ENCODE measurements at places on chromosomes 5 and 9.

DNA sequence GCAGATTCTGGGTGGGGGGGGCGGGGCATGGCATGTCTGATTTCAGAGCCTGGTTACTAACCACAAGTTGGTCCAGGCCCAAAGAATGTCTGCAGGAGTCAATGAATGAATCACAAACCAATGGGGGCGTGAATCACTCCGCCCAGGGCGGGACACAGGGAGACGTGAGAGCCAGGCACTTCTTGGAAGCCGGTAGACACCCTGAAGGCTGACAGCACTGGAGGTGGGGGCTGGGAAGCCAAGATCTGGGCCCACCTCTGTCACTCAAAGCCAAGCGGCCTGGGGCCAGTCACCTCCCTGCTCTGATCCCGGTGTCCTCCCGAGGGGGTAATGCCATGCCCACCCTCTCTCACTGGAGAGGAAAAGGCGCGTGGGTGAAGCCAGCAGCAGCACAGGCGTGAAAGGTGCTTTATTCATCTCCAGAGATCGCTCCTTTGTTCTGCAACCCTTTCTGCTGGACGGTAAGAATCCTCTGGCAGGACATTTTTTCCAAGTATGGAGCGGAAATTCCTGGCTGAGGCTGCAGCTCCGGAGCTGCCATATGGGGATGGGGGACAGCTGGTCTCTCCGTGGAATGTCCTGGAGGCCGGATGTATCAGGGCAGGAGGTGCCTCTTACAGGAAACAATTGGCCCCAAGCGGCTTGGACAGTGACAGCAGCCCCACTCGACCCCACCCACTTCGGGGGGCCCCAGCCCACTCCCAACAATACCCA lies 85.0 kb downstream of the STK10 start:
- DNase-seq = no peak

DNA sequence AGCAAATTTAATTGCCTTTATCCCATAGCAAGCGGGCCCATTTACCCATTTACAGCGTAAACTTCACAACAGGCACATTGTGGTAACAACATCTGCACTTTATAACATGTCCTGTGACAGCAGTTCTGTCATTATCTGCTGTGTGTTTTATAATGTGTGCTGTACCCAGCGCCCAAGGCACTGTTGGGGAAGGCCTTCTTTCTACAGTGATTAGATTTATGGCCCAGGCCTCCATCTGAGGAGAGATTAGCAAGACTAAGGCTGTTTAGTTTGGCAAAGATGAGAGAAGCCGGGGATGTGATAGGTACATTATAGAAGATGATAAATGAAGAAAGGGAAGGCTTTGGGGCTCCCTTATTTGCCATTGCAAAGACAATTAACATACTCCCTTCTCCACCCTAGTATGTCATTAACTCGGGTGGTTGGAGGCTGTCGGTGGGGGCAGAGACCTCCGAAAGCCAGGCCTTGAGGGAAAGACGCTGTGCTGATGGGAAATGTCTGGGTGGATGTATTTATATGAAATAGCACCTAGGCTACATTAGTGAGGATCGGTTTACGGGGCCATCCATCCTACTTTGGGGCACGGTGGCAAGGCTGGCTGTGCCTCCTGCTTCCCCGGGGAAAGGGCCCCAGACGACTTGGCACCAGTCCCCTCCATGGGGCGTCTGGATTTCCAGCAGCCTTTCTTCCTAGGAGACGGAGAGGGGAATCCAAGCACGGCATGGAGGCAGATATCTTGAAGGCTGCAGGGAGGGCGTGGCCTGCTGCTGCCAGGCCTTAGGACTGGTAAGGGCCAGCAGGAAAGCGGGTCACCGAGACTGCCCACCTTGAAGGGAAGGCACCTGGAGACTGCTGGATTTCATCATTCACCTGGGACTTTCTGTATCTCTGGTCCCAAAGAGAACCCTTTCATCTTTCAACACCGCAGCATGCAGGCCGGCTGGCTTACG lies 64.3 kb upstream of the PTCH1 start:
- DNase-seq = no peak

DNA sequence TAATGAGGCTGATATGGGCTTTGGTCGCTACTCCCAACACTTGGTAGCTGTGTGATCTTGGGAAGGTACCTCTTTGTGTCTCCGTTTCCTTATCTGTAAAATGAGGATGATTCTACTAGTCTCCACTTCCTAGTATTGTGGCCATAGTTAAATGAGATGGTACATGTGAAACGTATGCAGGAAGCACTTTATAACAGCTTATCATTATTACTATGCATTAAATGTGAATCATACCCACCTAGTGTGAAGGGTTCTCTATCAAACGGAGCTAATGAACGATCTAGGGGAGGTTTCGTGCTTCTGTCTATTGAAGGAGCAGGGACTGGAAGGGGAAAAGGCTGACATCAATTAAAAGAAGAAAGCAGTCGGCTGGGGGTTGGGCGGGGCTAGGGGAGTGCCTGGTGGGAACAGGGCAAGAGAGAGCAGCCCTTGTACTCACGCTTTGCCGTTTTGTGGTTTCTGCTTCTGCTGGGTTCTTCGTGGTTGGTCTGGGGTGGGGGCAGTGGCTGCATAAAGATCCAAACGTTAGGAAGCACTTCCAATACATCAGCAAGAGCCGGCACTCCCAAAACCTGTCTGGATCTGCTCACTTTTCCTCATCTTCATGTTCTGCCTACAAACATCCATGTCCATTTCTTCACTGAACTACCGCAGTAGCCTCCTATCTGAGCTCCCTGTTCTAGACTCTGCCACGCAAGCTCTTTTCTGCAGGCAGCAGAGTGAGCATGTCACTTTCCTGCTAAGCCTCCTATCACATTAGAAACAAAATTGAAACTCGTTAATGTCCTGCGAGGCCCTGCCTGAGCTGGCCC lies 30.8 kb downstream of the LCP2 start:
- DNase-seq = no peak

GRCh38 chr5:57111993-57112392 lies 61.9 kb upstream of the GPBP1 start:
- DNase-seq = no peak

- DNase-seq = no peak
Measured at GRCh38 chr9:6214434-6214833, 1.2 kb upstream of the IL33 start.

DNA sequence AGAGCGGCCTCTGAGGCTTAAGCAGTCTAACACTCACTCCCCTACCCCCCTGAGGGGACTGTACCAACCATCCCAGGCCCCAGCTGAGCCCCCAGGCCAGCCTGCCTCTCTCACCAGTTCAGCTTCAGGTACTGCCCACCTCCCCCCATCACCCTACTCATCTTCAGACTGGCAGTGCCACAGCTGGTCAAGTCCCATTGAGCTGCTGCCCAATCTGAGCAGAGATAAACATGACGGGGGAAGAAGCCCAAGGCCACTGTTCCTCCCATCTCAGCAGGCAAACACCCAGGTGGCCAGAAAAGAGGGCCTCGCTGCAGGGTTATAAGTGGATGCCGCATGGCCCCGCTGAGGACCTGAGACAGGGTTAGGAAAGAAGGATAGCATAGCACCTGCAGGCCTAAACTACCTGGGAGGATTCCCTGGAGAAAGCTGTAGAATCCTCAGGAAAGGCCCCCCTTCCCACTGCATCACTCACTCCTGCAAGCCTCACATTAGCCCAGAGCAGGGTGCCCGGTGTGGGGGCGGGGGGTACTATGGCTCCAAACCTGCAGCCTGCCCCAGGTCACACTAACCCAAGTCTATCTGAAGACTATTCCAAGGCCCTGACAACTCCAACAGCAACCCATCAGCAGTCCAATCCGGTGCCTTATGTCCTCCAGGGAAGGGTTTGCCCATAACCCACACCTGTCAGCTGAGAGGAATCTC lies 3.6 kb downstream of the B4GALT1 start:
- DNase-seq = no peak

DNA sequence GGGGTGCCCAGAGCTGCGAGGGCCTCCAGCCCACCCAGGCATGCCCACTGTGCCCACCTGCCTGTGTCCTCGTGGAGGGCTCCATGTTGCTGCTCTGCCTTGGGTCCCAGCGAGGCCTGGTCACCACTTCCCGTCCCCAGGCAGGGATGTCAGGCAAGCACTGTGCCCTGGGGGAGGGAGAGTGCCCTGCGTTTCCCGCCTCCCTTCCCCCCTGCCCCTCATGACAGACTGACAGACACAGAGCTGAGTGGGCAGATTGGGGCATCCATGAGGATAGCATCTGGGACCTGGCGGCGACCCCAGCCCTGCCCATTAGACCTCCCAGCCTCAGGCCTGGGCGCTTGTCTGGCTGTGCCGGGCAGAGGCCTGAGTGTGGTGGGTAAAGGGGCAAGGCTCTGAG lies 56.9 kb downstream of the KCNT1 start:
- no peak for DNase-seq

DNA sequence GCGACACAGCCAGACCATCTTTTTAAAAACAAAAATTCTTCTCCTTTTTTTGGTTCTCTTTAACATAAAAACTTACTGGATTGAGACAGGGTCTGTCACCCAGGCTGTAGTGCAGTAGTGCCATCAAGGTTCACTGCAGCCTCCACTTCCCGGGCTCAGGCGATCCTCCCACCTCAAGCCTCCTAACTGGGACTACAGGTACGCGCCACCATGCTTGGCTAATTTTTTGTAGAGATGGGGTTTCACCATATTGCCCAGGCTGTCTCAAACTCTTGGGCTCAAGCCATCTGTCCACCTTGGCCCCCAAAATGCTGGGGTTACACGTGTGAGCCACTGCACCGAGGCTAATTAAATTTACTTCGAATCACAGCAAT lies 13.8 kb downstream of the HNRNPK start:
- no peak for DNase-seq

- no peak for DNase-seq
Measured at GRCh38 chr9:81597419-81598122, 91.8 kb downstream of the TLE1 start.

DNA sequence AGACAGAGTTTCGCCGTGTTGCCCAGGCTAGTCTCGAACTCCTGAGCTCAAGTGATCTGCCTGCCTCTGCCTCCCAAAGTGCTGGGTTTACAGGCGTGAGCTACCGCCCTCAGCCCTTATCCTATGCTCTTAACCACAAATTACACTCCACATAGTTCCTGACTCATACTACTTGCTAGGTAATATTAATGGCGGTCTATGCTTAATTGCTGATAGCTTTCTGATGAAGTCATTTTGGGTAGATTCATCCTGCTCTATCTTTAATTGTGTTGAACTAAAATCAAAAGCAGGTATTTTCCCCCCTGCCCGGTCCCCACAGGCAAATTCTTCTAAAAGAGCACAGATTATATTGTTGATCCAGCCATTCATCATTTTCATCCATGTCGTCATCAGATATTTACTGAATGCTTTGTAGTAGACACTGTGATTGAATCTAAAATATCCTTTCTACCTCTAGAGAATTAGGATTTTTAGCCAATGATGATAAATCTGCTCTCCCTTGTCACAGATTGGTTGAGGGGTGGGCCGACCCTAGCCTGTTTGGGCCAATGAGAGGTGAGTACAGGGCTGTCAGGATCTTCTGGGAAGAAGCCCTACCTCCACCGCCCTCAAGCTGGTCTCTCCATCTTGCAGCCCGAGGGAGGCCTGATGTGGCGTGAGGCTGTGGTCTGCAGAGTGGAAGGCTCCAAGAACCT lies 144.8 kb downstream of the NR3C1 start:
- no peak for DNase-seq

- no peak for DNase-seq
Measured at GRCh38 chr5:9455826-9456434, 89.9 kb downstream of the SEMA5A start.

GRCh38 chr5:90909940-90910339 lies 351.3 kb downstream of the ADGRV1 start:
- no peak for DNase-seq

DNA sequence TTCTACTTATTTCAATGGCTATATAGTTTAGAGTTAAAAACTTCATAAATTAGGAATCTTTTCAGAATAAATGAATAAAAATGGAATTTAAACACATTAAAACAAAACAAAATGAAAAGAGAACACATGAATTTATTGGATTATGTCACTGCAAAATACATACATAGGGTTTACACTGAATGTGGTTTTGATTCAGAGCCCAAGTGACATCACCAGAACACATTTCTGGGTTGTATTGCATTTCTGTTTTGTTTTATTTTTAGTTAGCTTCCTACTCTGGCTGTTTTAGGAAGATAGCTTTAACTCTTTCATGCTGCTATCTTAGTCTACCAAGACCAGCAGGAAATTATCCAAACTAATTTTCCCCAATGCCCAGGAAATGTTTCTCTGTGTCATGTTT lies 1935.0 kb downstream of the EFNA5 start:
- no peak for DNase-seq

DNA sequence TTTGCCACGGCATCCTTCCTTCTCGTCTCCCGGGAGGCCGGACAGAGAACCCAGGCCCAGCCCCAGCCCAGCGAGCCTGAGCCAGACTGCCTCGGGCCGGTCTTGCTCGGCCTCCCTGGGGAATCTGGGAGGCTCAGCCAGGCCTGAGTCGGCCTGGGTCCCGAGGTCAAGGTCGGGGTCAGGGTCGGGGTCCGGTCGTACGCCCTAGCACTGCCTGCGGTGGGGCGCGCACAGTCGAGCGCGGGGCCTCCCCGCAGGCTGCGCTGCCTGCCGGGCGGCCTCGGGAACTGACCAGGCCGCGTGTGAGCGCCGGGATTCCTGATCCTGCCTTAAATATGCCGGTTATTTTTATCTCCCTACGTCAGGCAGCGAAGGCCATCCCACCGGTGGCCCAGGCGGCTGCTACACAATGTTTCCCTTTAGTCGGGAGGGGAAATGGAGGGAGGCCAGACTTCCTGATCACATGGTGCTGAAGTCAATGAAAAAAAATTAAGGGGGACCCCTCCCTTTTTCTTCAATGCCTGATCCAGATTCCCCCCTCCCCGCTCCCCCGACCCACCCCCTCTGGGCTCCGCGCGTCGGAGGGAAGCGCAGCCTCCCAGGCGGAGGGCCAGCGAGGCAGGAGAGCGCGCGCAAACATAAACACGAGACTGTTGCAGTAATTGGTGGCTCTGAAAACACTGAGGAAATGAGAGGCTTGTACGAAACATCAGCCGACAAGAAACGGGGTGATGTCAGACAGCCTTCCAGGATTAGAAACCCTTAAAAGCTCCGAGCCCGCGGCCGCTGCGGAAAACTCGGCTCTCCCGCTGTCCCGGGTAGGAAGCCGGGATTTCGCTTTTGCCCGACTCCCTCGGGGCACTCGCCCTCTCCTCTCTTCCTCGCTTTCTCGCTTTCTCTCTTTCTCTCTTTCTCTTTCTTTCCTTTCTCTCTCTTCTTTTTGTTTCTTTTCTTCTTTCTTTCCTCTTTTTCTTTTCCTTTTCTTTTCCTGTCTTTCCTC lies 148.2 kb upstream of the KLF4 start:
- DNase-seq = no peak

DNA sequence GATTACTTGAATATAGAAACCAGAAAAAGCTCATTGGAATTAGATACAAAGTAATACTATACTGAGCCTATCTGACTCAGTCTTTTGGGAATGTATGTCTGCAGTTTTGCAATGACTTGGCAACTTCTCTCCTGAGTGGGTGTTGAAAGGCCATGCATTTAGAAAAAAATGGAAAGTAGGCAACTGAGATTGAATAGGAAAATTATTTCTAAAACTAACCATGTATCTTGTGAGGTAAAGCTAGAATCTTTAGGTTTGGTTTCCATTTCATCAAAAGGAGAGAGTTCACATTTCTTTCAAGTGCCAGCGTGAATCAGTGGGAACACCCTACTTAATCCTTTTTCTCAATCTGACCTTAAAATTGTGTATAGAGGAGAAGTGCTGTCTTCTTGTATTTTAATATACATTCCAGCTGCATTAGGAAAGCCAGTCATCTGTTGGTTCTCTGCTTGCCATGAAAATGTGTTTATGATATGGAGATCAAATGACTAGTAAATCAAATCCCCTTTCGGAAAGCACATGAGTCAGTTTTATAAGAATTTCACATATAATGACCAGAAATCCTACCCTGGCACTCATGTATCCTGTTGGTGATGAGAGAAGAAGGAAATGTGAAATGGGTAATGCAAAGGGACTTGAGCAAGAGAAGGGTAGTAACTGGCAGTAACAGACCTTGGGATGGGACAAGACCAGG lies 30.4 kb downstream of the NFX1 start:
- no peak for DNase-seq
